NCI-H460 (cell line): ENCODE measurements at places on chromosomes 3 and 15. TPM values are rescaled to one million over a fixed set of nuclear protein-coding genes. Genes with fewer than 3 reads are reported as not detected.

CIB2 gene
- 5.2 and 6.2 TPM in 2 replicates for total RNA-seq

RYR3 gene
- total RNA-seq: not detected in 2 replicates

KLHL40 gene
- total RNA-seq: not detected in 2 replicates

GRCh38 chr3:133591271-133591742, 17.8 kb downstream of the CDV3 start:
- no peak for DNase-seq

DNA sequence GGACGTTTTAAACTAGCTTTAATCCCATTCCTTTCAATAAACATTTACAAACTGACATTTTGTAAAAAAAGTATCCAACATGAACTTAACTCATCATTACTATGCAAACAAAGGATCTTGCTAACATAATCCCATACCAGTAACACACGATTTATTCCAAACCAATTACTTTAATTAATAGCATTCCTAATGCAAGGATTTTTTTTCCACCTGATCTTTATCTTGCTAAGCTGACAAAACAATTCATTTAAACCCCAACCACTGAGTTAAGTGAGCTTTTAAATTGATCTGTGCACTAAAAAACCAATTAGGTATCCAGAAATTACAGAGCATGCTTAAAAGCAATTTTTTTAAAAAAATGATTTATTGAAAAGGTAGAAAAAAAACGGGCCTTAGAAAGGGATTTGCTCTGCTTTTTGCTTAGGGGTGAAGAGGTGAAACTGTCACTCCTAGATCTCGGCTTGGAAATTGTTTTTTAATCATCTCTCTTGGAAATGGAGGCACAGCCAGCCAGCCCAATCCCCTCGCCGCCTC, 1.2 kb downstream of the SH3BP5 start:
- DNase-seq: no peak

IL20RB gene
- total RNA-seq: 7.1 and 8.8 TPM in 2 replicates

GRCh38 chr3:2423143-2423542, 324.5 kb downstream of the CNTN4 start:
- DNase-seq: no peak

PHLDB2 gene
- 8.3 and 9.1 TPM in 2 replicates for total RNA-seq

GRCh38 chr3:114686621-114687020, 392.8 kb downstream of the TIGIT start:
- no peak for DNase-seq

GYG1 gene
- total RNA-seq: 27.7 and 28.7 TPM in 2 replicates

- no peak for DNase-seq
These were observed 135.0 kb upstream of the PRR20G start for GRCh38 chr3:127422663-127423375.

CCR5 gene
- total RNA-seq: 0.12 TPM in 1 of 2 replicates, not detected in the other

GRCh38 chr3:148962513-148962912, 28.8 kb upstream of the GYG1 start:
- DNase-seq: peak; percentile 21

DNA sequence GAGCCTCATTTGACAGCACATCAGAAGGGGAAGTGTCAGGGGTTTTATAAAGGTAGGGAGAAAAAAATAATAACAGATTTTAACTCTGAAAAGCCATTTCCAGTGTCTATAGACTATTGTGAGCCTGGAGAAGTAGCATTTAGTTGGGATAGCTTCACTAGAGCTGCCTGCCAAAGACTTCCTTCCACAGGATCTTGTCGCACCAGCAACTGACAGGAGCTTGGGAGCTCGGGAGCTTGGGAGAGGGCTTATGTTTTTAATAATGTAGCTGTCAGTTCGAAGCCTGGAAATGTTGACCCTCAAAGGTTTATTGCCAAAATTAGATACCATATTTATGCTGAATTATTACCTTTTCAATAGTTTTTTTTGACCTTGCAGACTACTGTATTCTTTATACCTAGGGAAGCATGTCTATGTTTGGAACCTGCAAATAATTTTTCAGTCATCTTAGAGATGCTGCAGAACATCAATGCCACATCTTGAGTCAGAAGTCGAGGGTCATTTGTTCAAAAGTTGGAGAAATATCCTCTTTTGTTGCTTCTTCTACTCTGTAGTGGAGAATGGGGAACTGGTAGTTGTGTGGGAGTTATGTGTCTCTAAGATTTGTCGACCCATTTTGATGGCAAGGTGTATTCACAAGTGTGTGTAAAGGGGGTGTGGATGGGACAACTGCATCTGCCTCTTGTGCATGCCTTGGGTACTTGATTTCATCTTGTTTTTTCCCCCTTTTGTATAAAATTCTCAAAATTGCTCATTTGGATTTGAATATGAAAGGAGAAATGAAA, 41.7 kb downstream of the ARPP21 start:
- DNase-seq: no peak

- DNase-seq: no peak
These were observed 15.5 kb upstream of the ATP8B4 start for GRCh38 chr15:50134524-50135024.

AHSG gene
- not detected in 2 replicates for total RNA-seq

GABRR3 gene
- not detected in 2 replicates for total RNA-seq

DNA sequence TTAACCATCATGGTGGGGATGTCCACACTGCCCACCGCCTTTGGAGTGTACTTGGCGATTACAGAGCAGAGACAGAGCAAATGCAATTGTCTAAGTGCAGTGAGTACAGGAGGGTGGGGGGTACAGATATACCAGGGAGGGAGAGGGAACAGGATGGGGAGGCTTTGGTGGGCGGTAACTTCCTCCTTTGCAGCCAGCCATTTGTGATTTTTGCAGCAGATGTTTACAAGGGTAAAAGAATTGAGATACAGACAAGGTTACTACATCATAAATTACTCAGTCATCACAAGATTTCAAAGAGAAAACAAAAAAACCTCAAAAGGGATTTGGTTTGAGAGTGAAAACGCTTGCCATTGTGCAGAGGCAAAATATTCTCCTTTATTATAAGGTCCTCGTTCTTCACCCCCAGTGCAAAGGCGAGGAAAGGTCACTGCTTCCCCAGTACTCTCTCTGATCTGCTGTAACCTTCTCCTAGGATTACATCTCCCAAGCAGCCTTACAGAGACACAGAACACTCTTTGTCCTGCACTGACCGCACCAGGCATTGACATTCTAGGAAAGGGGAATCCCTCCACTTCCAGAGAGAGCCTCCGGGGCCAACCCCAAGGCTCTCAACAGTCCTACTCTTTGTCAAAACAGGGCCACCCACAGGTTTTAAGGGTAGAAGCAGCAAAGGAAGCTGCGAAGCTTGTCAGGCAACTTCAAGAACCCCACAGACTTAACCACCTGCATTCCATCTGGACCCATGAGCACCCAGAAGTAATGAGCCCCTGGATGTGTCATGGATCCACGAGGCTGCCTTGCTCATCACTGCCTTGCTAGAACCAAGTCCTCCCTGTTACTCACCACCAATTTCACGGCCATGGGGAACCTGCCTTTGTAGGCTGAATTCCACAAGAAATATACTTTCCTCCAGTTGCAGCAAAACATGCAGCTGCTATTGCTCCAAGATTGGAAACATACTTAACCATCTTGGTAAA, 117.3 kb downstream of the ADAMTS17 start:
- DNase-seq: no peak

TMC3 gene
- total RNA-seq: 0.02 TPM in 1 of 2 replicates, not detected in the other

GRCh38 chr15:50783411-50783810, 17.9 kb upstream of the SPPL2A start:
- DNase-seq: no peak

CADM2 gene
- total RNA-seq: 20.9 and 25.0 TPM in 2 replicates

GOLGA8T gene
- total RNA-seq: 0.35 and 0.52 TPM in 2 replicates

GRCh38 chr15:76753771-76754170, 151.4 kb downstream of the SCAPER start:
- DNase-seq: no peak
